Right cardiac atrium (tissue), 5 donors: ENCODE measurements at places on chromosomes 16 and 17. TPM values are rescaled to one million over a fixed set of nuclear protein-coding genes. Genes with fewer than 3 reads are reported as not detected.

Gene EVPL
- not detected for total RNA-seq

DNA sequence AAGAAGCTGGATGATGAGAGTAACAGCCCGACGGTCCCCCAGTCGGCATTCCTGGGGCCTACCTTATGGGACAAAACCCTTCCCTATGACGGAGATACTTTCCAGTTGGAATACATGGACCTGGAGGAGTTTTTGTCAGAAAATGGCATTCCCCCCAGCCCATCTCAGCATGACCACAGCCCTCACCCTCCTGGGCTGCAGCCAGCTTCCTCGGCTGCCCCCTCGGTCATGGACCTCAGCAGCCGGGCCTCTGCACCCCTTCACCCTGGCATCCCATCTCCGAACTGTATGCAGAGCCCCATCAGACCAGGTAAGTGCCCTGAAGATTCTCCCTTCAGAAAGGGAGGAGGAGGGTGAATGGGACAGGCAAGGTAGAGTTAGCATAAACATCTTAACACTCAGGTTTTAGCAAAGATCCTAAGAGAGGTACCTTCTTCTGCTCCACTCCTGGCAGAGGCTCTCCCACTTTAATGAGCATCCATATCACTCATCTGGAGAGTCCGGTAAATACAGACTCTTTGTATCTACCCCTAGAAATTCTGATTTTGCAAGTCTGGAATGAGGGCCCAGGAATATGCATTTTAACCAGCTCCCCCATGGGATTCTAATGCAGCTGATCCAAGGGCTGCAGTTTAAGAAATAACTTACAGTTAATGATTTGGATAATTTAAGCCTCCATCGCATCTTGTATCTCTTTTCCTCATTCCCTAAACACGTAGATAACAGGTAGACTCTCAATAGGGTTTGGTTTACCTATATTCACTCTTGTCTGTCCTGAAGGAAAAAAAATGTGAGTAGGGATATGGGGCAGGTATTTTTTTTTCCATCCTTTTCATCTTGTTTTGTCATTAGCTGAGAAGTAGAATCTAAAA, 3.3 kb downstream of the HLF start:
- no peak for DNase-seq

DNA sequence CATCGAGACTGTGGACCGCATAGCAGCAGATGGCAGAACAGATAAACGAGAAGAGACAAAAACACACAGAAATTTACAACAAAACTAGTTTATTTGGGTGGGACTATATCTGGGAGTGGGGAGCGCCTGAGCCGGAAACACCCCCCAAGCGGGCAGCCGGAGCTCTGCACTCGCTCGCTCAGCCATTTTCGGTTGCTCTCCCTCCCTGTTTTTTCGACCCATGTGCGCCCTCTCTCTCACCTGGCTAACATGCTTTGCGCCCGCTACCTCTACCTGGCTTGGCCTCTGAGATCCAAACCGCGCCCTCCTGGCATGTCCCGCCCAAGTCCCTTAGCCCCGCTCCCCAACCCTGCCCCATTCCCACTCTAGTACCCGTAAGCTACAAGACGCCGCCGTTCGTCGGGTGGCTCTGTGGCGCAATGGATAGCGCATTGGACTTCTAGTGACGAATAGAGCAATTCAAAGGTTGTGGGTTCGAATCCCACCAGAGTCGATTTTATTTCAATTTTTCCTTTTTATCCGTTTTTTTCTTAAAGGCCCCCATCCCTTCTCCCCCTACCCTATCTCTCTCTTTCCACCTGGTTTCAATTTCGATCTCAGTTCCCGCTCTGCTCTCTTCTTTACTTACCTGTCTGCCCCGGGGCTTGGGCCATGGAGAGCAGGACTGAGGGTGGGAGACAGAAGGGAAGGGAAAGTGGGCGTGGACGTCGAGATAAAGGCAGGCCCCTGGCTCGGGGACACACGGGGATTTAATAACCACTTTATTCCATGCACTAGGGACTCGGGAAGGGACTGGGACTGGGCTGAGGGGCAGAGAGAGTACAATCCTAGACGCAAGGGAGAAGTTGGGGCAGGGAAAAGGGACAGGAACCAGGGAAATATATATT, 2.4 kb upstream of the ALOXE3 start:
- DNase-seq, result peak; percentile 80

DNA sequence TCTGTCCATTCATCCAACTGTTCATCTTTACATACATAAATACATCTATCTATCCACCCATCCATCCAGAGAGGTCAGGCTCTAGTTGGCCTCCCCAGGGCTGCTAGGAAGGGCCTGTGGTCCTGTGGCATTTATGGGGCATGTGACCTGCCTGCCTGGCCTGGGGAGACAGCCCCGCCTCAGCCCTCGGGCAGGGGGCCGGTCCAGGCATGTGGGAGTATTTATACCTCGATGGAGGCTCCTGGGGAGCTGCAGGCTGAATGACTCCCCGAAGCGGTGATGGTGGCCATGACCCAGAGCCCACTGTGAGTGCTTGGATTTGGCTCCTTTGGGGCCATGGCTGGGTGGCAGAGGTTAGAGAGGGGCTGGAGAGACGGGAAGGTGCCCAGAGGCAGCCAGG, 7.3 kb downstream of the FOXN1 start:
- no peak for DNase-seq

DNA sequence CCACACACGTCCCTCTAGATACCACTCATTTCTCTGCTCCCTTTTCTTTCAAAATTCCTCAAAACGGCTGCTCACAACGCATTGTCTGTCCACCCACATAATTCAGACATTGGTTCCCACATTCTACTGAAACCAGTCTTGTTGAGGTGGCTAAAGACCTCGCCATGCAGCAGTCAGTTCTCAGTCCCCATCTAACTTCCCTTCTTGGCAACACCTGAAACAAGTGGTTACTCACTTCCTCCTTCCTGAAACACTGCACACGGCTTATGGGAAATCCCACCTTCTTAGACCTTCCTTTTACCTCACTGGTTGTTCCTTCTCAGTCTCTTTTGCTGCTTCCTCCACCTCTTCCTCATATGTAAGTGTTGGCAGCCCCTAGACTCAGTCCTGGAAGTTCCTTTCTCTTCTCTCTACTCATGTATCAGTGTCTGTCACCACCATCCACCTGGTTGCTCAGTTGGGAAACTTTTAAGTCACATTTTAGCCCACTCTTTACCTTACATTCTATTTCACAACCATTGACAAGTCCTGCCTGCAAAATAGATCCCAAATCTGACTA, 277.1 kb downstream of the CEP112 start:
- no peak for DNase-seq

Gene ADAMTS18
- total RNA-seq, result not detected

DNA sequence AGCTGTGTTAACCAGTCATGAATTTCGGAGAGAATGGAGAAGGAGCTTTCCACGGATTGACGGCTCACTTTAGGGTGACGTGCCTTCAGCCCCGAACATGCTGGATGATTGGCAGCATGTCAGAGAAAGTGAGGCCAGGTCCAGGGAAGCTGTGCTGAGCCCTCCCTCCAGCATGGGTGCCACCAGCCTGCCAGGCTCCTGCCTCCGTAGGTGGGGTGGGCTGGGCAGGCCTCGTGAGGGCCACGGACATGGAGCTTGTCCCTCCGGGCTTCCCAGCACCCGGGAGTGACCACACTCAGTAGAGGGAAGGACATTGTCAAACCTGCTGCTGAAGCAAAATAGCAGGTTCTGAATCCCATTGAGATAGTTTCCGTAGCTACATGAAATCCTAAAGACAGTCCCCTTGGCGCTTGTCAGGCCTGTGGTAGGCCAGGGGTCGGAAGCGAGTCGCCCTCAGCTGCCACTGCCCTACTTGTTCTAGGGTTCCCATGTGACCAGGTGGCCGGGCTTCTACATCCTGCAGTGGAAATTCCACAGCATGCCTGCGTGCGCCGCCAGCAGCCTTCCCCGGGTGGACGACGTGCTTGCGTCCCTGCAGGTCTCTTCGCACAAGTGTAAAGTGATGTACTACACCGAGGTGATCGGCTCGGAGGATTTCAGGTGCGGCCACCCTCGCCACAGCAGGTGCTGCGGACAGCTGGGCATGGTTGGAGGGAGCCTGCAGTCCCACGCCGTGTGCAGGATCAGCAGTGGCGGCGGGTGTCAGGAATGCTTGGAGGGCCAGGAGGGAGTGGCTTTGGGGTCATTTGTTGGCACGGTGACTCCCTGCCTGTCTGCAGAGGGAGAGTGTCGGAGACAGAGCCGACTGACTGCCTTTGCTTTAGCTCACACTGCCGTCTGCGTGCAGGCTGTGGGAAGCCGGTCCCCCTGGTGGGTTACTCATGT, 72.3 kb downstream of the SEC14L1 start:
- peak; percentile 52 for DNase-seq

Gene ADAM11
- 9.5 TPM for total RNA-seq
